ENCODE measurements at places on chromosomes 4 and X.

GRCh38 chr4:160136021-160136420 lies 1033.1 kb downstream of the RAPGEF2 start:
- DNase-seq = no peak

DNA sequence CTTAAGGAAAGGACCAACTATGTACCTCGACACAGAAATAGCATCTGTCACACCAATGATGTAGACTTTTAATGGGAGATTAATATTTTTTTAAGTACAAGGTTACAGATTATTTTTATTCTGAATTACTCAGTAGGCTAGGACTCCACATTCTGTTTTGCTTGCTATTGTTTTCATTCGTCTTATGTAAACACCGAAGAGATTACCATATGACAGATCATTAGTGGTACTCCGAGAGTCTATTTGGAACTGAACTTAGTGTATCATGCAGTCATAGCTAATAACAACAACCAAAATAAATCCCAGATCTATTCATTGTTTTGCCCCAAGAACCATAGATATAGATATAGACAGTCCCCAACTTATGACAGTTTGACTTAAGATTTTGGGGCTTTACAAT lies 139.7 kb upstream of the SPRY1 start:
- no peak for DNase-seq

GRCh38 chr4:24211856-24212255 lies 322.0 kb upstream of the PPARGC1A start:
- no peak for DNase-seq

- DNase-seq = no peak
Observed at GRCh38 chr4:186300659-186301390, 34.8 kb downstream of the F11 start.

- no peak for DNase-seq
Observed at GRCh38 chr4:74534936-74535335, 90.0 kb downstream of the AREG start.

DNA sequence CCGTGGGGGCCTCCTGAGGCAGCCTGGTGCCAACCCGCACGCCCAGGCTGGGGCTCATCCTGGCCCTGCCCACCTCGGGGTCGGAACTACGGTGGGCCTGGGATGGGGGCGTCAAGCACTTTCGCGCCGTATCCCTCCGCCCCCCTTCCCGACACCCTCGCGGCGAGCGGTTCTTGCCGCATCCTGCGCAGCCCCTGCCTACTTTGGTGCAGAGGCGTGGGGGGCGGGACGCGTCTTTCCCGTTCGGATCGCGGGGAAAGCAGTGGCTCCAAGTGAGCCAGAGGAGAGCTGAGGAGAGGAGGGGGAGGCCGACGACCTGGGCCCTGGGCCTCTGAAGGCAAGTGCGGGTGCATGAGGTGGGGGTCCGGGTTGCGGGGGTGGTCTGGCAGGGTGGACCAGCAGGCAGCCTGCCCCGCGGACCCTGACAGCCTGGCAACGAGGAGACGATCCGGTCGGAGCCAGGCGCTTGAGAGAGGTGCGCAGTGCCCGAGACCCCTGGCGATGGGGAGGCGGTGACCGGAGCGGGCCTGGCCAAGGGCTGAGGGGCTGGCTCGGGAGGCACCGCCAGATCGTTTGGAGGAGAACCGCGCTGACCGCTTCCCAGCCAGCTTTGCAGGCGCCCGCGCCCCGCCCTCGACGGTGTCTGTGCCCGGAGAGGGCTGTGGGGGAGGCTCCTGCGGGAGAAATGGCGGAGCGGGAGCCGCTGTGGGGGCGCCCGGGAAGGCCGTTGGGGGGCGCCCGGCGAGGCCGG lies at the start of gene GPRASP2:
GPRASP2 (plus strand) TSS at position 233 of the 751 bp plus-strand sequence. CDS start 2,422 bp downstream, outside the sequence.
- DNase-seq = no peak

GRCh38 chr4:155339588-155339987 lies 37.2 kb downstream of the MAP9 start:
- DNase-seq = no peak

DNA sequence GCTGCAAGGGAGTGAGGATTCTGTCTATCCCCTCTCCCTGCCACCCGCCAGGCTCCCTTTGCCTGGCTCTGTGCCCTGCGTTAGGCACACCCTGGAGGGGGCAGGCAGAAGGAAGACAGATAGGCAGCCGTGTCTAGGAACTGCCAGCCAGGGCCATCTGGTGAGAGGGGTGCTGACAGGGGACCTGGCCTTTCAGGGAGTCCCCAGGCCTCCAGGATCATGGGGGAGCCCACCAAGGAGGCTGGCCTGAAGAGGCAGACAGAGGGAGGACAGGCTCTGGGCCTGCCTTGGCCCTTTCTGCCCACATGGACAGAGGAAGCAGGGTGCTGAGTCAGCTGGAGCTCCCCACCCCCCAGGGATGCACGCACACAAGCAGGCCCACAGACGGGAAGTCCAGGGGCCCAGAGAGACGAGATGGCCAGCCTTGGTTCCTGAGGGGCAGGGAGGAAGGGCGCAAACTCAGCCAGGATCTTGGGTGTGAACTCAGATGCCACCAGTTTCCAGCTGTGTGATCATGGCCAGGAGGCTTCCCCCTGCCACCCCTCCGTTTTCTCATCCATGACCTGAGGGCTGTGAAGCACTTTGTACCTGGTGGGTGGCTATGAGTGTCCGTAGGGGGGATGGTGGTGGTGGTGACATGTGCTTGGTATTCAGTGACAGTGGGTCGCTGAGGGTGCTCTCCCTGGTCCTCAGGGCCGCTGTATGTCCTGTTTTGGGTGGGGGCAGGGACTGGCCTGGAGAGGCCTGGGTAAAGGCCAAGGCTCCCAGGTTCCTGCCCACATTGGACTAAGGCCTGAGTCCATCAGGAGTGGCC lies 1.8 kb downstream of the SH3BP2 start:
- DNase-seq = no peak

DNA sequence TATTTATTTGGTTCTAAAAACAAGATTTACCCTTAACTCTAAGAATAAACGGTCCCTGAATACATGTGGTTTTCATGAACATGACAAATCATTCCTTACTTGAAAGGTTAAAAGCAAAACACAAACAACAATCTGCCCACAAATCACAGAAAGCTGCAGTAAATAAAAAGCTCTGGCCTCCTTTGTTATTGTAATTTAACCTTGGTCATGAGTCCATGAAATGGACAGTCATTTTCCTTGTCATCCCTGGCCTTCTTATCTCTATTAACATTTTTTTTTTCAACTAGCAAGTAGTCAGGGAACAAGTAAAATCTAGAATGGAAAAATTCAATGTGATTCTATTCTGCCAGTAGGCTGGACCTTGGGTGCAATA lies 92.7 kb downstream of the SCD5 start:
- no peak for DNase-seq

DNA sequence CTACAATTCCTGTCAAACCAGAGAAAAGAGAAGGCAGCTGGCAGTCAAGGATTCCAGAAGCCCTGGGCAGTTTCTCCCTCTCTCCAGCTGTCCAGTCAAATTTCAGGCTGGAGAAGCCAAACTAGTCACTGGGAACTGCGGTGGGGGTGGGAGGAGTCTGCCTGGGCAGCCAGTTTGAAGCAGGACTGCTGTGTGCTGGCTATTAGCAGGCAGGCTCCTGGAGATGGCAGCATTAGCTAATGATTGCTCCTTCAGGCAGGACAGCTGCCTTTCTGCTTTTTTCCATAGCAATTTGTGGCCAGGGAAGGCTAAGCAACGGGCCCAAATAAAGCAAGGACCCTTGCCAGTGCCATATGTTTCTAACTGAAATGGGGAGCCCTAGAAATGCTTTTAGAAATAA lies 44.7 kb upstream of the FGF13 start:
- DNase-seq = no peak

DNA sequence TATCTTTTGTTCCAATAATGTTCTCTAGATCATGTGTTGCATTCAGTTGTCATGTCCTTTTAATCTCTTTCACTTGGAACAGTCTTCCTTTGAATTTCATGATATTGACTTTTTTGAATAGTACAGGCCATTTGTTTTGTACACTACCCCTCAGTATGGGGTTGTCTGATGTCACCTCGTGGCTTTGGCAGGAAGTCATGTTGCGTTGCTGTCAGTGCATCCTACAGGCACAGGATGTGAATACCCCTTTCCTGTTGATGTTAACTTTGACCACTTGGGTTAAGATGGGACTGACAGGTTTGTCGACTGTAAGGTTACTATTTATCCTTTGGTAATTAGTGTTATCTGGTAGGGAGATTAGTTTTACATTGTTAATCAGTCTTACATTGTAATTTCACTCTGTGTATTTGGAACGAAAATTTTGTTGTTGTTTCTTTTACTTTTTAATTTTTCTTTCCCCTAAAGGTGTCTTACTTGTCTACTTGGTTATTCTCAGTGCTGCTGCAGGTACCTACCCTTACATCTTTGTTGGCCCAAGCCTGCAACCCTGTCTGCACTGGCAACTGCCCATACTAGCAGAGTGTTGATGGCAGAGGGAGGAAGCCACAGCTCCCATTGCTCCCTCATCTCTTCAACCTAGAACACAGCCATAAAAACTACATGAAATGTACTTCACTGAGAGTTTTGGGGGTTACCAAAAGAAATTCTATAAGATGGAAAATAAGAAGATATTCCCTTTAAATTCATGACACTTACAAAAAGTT lies 14.7 kb upstream of the ATP8A1 start:
- DNase-seq = no peak

DNA sequence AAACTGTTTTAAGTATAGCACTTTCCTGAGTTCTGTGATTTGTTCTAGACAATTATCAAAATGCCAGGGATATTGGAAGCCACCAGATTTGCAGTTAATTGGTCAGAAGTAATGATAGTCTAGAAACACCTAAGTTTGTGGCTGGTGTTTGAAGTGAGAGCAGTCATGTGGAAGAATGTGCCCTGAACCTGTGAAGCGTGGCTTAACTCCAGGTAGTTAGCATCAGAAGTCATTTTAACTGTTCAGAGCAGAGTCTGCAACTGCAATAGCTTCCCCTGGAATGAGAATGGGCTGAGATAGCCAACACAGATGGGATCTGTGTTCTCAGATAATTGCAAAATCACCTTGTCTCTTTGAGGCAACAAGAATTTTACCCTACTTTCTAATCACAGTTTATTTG lies 255.1 kb upstream of the GK2 start:
- no peak for DNase-seq

DNA sequence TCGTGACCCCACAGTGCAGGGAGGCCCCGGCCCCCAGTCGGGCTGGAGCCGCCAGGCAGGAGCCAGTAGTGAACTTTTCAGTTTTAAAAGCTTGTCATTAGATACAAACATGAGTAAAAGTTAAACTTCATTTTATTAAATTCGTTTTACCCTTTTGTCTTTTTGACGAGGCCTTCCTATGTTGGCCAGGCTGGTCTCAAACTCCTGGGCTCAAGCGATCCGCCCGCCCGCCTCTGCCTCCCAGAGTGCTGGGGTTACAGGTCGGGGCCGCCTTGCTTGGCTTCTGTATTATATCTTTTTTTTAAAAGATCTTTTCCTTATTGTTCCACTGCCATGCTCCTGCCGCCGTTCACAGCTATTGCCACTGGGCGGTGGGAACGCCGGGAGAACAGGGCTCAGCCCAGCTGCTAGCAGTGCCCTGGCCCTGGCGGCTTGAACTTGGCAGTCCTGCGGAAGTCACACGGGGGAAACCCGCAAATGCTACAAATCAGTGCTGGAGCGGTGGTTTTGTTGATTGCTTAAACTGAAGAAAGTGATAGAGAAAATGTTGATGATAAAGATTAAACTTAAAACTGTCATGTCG lies 968 bp upstream of the NELFA start:
- peak; percentile 33 for DNase-seq
